ENCODE measurements at places on chromosomes 16 and 17.
A peak's percentile ranks its signal among the peaks of the same experiment; 100 is the strongest.

DNA sequence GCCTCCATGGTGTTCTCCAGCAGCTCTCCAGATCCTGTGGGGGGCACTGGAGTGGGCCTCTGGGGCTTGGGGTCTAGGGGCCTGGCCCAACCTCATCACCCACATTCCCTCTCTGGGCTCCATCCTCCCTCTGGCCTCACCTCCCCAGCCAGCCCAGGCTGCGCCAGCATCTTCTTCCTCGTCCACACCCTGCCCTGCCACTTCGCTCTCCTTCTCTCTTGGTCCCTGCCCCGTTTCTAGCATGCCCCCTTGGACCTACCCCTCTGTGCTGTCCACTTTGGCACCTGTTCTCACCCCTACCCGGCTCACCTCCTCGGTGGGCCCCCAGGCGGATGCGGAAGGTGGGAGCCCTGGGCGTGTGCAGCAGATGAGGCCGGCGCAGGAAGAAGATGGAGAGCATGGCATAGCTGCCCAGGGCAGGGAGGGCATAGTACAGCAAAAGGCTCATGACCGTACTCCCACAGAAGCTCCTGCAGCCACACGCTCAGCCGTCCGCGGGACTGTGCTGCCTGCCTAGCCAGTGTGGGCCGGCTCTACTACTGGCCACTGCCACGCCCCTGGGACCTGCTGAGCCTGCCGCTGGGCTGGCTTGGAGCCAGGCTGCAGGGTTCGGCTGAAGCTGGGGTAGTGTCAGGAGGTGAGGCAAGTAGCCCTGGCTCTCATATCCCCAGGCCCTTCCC is at the start of gene GDPD3:
Gene GDPD3, minus strand, starts transcription at position 507 of the 680 bp plus-strand sequence. Its CDS starts 59 bp downstream, at position 448.
- DNase-seq = no peak

- DNase-seq = no peak
These were observed 115.7 kb downstream of the TMEM114 start for GRCh38 chr16:8474587-8474986.

- no peak for DNase-seq
These were observed 225.9 kb upstream of the PMFBP1 start for GRCh38 chr16:72397876-72398275.

- no peak for DNase-seq
These were observed 355.4 kb upstream of the ZFHX3 start for GRCh38 chr16:73403291-73403690.

DNA sequence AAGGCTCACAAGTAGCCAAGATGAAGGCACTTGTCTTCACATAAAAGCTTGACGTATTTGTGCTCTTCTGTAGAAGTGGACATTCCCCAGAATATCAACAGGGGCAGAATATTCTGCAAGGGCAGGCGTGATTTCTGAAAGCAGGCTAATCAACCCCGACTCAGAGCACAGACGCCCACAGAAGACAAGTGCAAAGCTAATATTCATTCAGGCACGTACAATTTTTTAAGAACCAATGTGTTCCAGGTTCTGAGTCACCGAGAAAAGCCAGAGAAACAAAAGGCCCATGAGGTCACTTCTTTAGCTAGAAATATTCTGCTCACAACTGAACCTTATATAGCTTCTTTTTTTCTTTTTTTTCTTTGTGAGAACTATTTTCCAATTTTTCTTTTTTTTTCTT is 121.6 kb downstream of the DNAH9 start:
- DNase-seq = no peak

DNA sequence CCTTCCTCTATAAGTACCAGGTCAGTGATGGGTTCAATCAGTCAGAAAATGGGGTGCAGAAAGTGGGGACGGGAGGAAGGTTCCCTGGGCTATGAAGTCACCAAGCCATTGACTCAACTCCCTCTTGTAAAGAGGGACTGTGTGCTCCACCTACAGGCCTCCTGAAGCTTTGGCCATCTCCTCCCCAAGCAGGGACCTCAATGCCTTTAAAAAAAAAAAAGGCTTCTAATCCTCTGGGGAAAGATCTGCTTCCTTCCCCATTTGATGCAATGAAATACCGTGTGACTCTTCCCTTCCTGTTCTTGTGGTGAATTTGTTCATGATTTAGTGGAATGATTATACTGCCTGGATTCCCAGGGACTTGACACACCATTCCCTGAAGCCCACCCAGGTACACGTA is 30.8 kb downstream of the VWA3A start:
- no peak for DNase-seq

- DNase-seq = no peak
These were observed 14.2 kb upstream of the ADCY7 start for GRCh38 chr16:50252082-50252611.

DNA sequence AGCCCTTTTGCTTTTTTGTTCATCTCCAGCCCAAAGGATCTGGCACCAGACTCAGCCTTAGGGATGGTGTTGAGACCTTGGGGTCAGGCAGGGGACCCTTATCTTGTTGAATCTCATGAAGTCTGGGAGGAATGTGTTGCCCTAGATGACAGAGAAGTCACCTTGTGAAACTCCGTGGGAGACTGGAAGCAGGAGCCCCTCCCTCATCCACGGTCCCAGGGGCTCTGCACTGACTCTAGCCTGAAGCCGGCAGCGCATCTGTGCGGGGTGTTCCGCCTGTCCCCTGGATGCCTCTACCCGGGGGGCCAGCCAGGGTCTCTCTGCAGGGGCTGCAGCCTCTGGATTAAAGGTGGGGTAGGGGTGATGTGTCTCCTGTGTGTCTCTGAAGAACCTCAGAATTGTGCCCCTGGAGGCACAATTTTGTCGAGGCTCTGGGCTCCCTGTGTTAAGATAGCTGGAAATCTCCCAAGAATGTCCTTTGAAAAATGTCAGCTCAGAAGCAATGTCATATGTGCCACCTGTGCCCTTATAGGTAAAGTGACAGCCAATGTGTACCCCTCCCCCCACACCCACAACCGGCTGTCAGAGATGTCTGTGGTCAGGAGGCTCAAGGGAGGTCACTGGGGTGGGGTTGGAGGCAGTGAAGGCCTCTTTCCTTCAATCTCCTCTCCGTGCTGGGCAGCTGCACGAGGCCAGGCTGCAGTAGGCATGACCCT is 32.1 kb upstream of the CDC42EP4 start:
- no peak for DNase-seq

- no peak for DNase-seq
These were observed 5.0 kb upstream of the SRL start for GRCh38 chr16:4246777-4247459.

DNA sequence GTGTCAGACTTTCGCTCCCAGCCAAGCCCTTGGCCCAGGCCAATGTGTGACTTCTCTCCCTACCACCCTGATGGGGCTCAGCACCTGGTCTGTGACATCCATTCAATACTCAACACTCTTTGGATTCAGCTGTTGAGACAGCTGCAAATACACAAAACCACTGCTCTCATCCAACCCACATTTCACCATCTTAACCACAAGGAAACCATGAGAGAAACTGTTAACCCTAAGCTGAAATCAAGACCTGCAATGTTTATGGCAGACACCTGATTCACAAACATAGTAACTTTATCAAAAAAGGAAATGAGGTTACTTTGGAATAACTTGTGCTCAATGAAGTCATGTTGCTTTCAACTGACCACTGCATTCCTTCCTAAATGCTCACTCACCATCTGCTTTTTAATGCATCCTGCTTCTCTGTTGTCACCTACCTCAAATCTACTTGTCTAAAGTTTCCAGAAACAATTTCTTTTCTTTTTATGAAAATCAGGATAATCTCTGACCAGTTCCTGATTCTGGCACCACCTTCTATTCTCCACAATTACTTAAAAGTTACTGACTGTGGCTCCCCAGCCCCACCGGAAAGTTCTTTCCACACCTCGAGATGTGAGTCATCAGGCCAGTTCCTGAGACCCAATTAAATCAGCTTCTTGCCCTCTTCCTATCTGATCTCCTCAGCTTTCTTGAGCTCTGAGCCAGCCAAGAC is 88.2 kb downstream of the NOG start:
- no peak for DNase-seq

DNA sequence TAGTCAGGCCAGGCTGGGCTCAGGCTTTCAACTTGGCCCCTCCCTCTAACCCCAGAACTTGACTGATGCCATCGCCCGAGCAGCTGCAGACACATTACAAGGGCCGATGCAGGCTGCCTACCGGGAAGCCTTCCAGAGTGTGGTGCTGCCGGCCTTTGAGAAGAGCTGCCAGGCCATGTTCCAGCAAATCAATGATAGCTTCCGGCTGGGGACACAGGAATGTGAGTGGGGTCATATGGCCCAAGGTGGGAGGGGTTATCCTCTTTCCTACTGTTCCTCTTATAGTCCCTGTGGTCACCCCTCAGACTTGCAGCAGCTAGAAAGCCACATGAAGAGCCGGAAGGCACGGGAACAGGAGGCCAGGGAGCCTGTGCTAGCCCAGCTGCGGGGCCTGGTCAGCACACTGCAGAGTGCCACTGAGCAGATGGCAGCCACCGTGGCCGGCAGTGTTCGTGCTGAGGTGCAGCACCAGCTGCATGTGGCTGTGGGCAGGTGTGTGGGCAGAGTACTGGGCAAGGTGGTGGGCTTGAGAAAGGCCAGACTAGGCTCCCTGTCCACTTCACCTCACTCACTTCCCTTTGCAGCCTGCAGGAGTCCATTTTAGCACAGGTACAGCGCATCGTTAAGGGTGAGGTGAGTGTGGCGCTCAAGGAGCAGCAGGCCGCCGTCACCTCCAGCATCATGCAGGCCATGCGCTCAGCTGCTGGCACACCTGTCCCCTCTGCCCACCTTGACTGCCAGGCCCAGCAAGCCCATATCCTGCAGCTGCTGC is 2.1 kb upstream of the NRN1L start:
- DNase-seq = peak; percentile 93

DNA sequence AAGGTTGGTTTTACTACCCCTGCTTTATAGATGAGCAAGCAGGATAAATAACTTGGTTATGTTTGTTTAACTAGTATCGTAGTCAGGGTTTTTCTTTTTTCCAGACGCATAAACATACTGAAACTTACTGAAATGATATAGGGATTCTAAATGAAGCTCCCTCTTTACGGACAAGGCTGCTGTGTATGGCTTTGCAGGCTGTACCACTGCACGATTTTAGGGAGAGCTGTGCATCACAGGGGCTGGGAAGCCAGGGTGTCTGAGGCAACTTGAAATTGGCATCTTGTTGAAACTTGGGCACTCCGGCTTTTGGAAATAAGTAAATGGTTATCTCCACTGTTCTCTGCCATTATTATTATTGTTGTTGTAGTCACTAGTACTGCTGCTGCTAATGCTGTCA is 218.1 kb upstream of the CDH8 start:
- DNase-seq = no peak

DNA sequence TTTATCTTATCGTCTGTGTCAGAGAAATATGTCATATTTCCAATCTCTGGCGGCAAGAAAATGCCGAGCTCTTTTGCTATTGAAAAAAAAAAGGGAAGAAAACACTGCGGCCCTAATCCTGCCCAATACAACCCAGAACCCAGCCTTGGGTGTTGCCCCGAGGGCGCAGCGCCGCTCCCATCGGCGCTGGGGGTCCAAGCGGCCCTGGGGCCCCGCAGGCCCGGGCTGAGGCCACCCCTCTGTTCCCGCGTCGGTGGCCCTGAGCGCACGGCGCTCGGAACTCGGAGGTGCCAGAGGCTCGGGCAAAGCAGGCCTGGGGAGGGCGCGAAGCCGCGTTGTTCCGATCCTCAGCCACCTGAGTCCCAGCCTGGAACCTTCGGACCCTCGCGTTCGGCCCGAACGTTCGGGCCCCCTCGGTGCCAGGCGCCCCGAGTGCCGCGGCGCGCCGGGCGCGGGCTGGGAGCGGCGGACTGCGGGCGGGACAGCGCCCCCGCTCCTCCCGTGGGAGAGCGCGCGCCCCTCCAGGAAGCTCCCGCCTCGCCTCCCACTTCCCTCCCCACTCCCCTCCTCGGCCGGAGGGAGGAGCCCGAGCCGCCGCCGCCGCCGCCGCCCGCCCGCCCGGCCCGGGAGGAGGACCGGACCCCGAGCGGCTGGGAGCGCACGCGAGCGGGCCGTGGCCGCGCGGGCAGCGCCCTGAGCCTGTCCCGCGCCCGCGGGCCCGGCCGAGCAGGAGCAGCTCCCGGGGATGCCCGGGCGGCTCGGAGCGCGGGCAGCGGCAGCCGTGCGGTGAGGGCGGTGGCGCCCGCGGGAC is at the start of gene CPNE2:
Gene CPNE2, plus strand, starts transcription at position 609 of the 811 bp plus-strand sequence. CDS start 18,160 bp downstream, outside the sequence.
- peak; percentile 80 for DNase-seq

DNA sequence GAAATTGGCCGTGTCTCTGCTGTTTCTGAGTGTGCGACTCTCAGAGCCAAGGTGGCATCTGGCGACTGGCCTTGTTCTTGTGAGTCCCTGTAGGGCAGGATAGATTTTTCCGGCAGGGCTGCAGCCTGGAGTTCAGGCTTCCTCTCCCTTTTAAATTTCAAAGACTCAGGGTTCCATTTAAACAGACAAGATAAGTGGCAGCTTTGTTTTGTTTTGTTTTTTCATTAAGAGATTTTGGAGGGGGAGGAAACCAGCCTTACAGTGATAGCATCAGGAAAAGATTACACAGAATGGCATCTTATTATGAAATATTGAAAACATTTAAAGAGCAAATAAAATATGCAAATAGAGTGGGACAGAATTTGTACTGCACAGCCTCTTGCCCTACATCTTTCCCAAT is 151.3 kb downstream of the RPTOR start:
- no peak for DNase-seq

DNA sequence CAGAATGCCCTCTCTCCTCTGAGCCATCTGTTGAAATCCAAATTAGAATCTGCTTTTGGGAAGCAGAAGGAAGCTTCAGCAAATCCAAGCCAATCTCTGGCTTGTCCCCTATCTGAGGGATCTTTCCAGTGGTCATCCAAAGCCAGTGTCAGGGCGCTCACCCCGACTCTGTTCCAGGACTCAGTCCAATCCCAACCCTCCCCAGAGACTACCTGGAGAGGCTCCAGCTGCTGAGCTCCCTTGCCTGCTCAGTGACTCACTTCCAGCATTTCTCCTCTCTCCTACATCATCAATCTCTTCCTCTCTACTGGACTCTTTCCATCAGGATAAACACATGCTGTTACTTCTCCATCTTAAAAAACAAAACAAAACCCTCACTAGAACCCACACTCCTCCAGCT is 2.4 kb downstream of the MATCAP1 start:
- no peak for DNase-seq

DNA sequence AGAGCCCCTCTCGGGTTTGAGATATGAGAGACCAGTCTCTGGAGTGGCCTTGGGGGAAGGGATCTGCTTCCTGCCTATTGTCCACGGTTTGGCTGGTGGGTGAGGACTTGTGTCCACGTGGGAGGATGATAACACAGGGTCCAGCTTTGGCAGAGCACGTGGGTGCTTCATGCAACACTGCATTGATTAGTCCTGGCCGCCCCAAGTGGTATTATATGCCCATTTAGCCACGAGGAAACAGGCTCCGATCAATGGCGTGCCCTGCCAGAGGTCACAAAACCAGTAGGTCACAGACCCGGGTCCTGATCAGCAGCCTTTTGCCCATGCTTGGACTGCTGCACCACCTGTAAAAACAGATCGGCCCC is 141.6 kb downstream of the RGS9 start:
- DNase-seq = no peak

- DNase-seq = no peak
These were observed 303.0 kb upstream of the IRX5 start for GRCh38 chr16:54627616-54628015.

- DNase-seq = no peak
These were observed at the start of gene PLEKHH3 for GRCh38 chr17:42676424-42677011. Gene PLEKHH3 (minus strand): TSS chr17:42676994. CDS start chr17:42676563, 431 bp downstream.

Data from psoas muscle (tissue), 8 donors.